NCI-H69 (cell line): ENCODE measurements at places on chromosomes 7 and 10.

DNA sequence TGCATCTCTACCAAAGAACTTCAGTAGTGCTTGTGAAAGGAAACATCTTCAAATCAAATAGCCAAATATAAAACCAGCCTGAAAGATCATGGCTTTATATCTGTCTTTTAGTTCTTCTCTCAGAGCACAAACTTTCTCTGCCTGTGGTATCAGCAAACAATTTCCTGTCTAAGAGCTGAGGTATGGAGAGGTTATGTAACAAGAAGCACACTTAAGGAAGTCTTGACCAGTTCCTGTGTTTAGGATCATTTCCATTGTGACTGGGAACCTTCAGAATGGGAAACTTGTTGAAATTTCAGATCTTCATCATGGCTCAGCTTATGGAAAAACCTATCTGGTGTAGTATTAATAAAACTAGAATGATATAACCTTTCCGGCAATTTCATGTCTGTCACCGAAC lies 148.8 kb downstream of the MBL2 start:
- no peak for DNase-seq

DNA sequence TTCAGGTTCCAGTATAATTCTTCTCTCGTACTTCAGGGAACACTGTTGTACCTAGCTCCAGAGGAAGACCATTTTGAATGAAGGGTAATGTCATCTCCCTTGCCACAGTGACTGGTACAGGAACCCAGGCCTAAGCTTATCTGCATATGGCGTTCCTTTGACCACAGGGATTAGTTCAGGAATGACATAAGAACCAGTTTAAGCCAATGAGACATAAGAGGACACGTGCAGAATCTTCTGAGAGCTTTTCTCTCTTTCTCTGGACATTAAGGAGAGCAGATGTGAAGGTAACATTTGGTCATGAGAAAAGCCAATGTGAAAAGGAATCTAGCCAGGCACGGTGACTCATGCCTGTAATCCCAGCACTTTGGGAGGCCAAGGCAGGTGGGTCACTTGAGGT lies 21.8 kb upstream of the HIBADH start:
- DNase-seq = no peak

DNA sequence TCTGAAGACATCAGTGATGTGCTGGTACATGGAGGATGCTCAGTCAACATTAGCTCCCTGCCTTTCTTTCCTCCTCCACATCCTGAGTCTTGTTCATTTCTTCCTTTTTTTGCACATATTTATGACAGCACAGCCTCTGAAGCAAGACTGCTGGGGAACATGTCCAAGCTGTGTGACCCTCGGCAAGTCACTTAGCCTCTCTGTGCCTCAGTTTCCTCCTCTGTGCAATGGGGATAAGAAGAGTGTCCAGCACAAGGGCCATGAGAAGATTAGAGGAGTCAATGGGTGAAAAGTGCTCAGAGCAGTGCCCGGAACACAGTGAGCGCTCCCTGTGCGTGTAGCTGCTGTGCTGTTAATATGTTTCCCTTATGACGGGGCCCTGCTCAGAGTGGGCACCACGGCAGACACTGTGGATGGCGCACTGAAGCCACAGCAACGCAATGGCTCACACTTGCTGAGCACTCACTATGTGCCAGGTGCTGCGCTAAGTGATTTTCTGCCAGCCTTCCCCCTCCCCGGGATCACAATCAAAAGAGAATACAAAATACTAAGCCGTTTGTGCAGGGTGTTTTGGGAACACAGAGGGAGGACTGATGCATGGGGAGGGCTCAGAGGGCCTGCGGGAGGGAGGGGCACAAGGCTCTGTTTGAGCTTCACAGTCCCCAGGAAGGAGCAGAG lies 28.7 kb downstream of the ZCCHC24 start:
- DNase-seq = no peak

DNA sequence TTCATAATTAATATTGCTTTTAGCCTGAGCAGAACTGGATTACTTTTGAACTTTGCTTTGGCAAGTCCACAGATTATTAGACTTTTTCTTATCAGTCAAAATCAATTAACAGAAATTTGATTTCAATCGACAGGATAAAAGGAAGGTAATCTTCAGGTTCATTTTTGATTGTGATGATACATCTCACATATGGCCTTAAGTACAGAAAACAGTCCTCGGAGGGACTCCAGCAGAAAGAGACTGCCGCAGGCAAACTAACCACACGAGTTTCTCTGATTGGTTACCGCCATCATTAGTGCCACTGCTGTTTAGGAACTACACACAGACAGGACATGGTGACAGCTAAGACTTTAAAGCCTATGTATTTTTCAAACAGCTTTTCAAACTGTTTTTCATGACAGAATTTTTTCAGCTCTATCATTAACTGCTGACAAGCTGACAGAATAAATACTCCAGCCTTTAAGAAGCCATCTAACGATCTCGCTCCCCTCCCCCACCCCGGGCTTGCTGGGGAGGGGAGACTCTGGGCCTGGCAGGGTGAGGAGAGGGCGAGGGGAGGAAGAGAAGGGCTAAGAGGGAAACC lies 668.2 kb downstream of the KCNMA1 start:
- peak; percentile 24 for DNase-seq

GRCh38 chr7:74371381-74372341 lies 82.0 kb upstream of the GTF2IRD1 start:
- peak; percentile 83 for DNase-seq

DNA sequence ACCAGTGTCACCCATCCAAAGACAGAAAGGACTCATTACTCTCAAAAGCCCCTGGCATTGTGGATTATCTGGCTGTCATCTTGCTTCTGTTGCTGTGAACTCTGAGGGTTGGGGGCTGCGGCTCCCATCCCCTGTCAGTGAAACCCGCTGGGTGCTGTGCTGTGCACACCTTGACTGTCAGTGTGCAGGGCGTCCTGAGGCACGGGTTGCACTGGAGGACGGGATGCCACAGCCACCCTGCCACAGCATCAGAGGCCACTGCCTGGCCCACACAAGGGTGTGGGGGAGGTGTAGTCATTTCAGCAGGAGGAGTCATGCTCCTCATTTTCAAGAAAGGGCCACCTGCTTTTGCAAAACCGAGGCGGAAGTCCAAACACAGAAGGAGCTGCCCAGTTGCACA lies 245.8 kb downstream of the GLRX3 start:
- DNase-seq = no peak

DNA sequence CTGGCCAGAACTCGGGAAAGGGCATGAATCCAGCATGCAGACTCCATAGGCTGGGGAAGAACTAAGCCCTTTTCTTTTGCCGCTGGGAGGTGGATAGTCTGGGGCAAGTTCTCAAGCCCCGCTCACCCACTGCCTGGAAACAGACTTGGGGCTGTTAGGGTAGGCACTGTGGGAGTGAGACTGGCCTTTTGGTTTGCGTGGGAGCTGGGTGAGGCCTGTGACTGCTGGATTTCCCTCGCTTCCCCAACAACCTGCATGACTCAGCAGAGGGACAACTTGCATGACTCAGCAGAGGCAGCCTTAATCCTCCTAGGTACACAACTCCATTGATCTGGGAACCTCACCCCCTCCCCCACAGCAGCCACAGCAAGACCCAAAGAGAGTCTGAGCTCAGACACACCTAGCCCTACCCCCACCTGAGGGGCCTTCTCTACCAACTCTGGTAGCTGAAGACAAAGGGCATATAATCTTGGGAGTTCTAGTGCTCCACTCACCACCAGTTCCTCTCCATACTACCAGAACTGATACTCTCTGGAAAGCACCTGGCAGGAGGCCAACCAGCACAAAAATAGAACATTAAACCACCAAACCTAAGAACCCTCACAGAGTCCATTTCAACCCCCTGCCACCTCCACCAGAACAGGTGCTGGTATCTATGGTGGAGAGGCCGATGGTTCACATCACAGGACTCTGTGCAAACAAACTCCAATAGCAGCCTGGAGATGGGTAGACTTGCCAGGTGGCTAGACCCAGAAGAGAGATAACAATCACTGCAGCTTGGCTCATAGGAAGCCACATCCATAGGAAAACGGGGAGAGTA lies 81.4 kb upstream of the LAMB4 start:
- DNase-seq = peak; percentile 73

DNA sequence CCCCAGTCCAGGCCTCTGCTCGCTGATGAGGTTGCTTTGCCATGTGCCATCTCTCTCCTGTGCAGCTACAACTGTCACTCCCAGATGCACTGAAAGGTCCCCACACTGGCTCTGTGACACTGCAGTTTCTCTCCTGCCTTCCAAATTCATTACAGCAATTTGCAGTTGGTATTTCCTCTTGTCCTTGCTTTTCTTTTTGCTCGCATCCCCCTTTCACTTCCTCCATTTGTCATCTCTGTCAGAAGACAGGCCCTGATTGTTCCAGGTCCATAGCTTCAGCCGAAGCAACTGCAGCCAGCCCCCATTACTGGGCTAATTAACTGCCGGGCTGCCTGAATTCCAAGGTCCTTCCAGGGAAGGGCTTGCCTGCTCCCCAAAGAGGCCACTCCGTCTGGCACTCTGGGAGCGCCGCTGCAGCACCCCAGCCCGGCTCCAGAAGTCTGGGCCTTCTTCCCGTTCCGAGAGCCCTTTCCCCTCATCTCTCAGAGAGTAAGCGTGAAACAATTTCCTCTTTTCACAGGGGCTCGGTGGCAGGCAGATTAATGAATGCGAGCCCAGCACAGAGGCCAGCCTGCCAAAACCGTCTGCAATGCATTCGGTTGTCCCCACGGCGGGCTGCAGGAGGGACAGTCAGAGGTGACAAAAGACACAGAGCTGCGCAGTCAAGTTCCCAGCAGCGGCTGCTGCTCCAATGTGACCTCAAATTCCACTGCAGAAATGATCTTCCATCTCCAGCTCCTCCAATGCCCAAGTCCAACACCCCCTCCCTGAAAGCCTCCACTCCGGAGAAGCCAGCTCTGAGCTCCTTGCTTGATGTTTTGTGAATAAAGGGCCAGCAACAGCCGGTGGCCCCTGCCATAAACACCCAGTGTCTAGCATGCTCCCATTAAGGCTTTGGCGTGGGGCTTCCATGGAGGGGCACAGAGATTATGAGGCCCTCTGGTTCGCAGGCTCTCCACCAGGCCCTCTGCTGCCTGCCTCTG lies 279.4 kb upstream of the HABP2 start:
- no peak for DNase-seq

DNA sequence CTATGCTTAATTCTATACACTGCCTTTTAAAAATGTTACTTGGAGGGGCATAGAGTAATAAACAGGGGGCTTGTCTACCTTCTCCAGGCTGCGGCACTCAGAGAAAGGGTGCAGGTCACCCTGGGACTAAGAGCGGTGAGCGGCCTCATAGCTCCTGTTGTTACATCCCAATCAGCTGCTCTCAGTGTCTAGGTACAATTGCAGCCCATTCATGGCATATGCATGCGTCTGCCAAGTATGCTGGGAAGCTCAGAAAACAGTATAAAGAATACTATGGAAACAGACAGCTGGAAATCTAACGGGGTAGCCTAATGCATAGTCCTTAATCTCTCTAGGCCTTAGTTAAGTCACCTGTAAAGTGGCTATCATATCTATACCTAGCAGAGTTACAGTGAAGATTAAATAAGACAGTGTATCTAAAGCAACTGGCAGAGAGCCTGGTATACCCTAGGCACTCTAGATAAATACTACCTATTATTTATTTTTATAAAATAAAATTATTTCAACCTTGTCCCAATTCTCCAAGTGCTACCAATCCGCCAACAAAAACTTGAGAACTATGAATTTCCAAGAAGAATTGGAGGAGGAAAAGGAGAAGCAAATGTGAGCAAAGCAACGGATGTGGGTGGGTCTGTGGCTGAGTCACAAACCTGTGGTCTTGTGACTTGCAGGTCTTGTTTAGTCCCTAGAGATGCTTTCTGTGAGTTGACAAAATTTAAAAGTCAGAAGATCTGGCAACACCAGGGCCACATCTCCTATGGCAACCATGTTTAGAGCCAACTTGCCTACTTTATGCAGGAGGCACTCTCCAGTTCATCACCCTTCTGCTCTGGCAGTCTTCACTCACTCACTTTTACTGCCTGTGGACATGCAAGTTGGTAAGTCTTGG lies 183.0 kb downstream of the RAPGEF5 start:
- DNase-seq = peak; percentile 13

DNA sequence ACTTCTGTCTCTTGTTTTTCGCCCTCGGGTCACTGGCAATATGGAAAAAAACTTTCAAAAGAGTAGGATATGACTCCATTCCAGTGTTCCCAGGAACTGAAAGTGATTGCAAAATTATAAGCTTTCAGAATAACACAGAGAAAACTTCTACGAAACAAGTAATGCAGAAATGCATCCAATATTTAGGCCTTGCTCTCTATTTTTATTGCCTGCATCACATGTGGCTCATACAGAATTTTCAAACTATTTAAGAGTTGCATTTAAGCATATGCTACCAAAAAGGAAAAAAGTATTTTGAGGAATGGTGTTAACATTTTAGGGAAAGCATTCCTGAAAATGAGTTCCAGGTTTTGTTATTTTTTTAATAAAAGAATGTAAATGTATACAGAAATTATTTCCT lies 228.0 kb downstream of the CACNB2 start:
- no peak for DNase-seq

GRCh38 chr7:106384373-106384772 lies 99.6 kb upstream of the NAMPT start:
- DNase-seq = no peak

DNA sequence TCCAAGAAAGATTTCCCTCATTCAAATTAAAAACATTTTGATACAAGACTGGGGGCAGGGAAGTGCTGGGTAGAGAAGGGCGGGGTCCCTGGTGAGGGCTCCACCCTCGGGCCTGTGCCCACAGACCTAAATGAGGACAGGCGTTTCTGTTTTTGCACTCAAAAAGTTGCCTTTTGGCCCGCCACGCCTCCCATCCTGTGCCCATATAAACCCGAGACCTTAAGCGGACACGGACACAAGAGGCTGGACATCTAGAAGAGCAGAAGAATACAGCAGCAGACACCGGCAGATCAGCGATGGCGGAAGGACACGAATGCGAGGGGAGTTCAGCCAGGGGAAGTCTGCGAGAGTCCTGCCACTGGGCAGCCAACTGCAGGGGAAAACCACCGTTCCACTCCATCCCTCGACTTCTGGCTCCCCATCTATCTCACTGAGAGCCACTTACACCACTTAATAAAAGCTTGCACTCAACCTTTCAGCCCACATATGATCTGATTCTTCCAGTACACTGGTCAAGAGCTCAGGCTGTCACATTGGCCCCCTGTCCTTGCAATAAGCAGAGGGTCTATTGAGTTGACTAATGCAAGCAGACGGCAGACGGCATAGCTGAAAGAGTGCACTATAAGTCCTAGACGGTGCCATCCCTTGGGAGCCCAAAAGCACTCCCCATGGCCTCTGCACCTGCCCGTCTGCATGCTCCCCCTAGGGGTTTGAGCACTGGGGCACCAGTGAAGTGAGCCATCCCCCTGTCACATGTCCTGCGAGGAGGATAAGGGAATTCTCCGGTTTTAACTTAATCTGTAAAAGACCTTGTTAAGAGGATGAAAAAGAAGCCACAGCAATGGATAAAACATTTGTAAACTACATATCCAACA lies 181.8 kb upstream of the PRSS1 start:
- no peak for DNase-seq

DNA sequence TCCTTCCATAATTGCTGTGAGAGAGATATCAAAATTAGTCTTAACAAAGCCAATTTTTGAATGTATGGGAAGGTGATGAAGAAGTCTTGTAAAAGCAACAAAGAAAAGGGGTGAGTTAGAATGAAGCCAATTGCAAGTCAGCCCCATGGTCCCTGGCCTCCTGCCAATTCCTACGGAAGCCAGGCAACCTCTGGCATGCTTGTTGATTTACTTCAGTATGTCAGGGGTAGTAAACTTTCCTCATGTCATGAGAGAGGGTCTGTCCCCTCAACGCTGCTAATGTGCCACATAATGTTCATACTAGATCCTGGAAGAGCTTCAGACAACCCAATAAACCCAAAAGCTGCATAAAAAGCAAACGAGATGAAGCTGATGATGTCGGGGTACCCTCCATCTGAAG lies 159.1 kb upstream of the YAE1 start:
- peak; percentile 60 for DNase-seq

- no peak for DNase-seq
Measured at GRCh38 chr10:90180886-90181691, 479.7 kb downstream of the KIF20B start.

GRCh38 chr7:140650367-140650766 lies 9.8 kb upstream of the DENND2A start:
- no peak for DNase-seq
